Dermis microvascular lymphatic vessel endothelial cell (primary cell): ENCODE measurements at places on chromosomes 3 and 15.

DNA sequence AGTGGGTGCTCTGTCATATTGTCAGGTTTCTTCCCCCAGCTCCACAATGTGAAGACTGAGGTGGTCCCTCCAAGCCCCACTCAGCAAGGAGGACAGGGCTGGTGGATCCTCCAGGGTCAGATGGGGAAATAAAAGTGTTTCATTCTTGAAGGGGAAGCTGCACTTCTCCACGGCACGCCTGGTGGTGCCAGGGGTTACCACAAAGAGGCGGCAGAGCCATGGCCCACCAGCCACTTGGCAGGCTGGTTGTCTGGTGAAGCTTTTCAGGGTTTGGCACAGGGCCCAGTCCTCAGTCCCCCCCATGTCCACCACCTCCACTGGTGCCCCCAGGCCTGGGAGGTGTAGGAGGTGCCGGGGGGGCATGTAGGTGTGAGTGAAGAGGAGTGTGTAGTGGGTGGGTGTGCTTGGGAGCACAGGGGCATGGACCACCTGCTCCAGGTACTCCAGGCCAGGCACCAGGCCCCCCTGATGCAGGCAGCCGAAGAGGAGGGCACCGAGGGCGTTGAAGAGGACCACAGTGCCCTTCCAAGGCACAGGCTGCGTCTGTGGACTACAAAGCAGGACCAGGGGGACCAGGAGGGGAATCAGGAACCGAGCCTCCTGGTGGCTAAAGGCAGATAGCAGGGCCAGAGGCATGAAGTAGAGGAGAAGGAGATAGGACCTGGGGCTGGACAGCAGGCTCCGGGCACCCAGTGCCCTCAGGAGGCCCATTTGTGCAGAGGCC, 5.0 kb upstream of the NCBP2 start:
- no peak for DNase-seq

GRCh38 chr3:32414522-32415202, 23.0 kb downstream of the CMTM7 start:
- DNase-seq = peak; percentile 87

GRCh38 chr3:193998123-193998448, 137.9 kb upstream of the HES1 start:
- DNase-seq = no peak

- DNase-seq = no peak
Measured at GRCh38 chr3:39021029-39021428, 30.7 kb downstream of the SCN11A start.

DNA sequence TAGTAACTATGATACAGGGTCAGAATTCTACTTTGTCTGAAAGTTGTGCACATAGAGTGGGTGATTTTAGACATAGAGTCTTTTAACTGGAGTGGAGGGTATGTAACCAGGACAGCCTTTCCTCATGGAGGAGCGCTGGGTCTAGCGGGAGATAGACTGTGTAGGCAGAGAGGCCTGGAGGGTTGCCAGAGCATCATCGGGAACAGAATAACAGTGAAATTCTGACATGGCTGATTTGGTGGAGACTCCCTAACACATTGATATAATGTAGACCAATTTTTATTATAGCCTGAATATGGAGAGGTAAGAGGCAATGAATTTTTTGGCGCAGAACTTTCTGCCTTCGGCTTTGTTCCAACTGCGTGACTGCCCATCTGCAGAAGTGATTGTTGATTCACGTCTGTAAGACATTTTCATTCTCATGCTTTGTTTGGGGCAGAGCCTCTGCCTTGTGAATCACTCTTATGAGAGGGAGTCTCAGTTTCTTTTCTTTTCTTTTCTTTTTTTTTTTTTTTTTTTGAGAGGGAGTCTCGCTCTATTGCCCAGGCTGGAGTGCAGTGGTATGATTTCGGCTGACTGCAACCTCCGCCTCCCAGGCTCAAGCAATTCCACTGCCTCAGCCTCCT, 16.0 kb downstream of the LPP start:
- DNase-seq = no peak

GRCh38 chr3:74611206-74611605, 3.3 kb downstream of the CNTN3 start:
- DNase-seq = no peak
